ENCODE measurements at places on chromosomes 7 and 10.

GRCh38 chr7:139817249-139817648 lies 11.8 kb upstream of the TBXAS1 start:
- DNase-seq = no peak

GRCh38 chr7:124965553-124965952 lies 35.9 kb upstream of the POT1 start:
- no peak for DNase-seq

GRCh38 chr10:100468978-100469377 lies 6.2 kb downstream of the WNT8B start:
- no peak for DNase-seq

GRCh38 chr7:80334196-80334595 lies 177.7 kb downstream of the GNAT3 start:
- DNase-seq = no peak

DNA sequence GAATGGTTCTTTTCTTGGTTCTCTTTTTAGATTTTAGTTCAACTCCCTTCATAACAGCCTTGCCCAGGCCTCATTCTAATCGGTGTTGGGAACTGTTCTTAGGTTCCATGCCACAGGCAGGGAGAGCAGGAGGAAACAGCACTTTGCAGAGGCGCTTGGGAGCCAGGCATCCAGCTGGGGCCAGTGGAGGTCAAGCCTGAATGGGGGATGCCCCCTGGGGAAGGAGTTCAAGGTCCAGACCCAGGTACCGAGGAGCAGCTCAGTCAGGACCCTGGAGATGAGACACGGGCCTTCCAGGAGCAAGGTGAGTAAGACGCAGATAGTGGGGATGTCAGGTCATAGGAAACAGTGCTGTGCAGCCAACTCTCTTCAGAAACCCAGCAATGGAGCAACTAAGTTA lies 4.5 kb downstream of the ZSCAN25 start:
- no peak for DNase-seq

DNA sequence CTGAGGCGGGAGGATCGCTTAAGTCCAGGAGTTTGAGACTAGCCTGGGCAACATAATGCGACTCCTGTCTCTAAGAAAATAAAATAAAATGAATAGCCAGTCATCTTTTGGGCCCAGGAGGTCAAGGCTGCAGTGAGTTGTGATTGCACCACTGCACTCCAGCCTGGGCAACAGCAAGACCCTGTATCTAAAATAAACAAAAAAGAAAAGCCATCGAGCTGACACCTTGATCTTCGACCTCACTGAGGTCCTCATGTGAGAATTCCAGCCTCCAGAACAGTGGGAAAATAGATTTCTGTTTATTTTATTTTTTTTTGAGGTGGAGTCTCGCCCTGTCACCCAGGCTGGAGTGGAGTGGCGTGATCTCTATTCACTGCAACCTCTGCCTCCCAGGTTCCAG lies 301.5 kb upstream of the GALNT17 start:
- DNase-seq = no peak

DNA sequence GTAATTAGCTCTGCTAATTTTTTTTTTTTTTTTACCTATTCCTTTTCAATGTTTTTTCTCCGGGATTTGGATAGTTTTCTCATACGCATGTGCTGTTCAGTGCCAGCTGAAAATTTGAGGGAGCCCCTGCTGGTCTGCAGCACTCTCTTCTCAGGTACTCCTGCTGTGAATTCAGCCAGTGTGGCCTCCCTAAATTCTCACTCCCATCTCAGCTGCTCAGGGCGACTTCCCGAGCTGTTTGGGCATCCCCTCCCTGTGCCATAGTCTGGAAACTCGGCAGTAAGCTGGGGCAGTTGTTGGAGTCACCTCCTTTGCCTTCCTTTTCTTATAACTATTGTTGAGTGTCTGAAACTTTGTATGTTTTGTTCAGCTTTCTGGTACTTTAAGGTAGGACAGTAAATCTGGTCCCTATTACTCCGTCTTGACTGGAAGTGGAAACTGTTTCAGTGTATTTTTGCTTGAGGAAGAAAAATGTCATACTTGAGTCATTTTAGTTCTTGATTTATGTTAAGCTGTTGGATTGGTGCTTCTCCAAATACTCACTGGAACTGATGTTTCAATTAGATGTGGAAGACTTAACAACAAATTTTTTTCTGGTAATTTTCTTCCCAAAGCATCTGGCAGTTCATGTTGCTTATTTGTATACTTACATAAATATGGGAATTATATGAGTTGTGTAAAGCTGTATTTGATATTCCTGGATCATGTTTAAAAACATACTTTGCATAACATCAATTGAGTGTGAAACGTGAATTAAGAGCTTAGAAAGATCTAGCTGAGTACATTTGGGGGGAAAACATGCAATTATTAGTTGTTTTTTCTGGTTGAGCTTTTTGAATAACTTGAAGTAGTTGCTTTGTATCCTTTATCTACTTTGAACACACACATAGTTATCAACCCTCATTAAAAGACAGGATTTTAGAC lies 33.7 kb downstream of the MINPP1 start:
- DNase-seq = no peak

- no peak for DNase-seq
Measured at GRCh38 chr10:114706458-114707055, 48.5 kb upstream of the ABLIM1 start.

DNA sequence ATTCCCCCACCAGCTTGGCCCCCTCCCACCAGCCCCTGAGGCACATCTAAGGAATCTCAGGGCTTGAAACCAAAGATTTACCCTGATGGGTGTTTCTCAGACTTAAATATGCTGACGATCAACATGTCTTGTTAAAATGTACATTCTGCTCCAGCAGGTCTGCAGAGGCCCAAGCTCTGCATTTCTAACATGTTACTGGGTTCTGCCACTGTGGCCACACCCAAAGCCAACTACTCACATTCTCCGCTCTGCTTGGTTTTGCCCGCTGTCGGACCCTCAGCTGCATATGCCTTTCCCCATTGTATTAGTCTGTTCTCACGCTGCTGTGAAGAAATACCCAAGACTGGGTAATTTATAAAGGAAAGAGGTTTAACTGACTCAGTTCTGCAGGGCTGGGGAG lies 8.9 kb downstream of the PIP4K2A start:
- DNase-seq = no peak

DNA sequence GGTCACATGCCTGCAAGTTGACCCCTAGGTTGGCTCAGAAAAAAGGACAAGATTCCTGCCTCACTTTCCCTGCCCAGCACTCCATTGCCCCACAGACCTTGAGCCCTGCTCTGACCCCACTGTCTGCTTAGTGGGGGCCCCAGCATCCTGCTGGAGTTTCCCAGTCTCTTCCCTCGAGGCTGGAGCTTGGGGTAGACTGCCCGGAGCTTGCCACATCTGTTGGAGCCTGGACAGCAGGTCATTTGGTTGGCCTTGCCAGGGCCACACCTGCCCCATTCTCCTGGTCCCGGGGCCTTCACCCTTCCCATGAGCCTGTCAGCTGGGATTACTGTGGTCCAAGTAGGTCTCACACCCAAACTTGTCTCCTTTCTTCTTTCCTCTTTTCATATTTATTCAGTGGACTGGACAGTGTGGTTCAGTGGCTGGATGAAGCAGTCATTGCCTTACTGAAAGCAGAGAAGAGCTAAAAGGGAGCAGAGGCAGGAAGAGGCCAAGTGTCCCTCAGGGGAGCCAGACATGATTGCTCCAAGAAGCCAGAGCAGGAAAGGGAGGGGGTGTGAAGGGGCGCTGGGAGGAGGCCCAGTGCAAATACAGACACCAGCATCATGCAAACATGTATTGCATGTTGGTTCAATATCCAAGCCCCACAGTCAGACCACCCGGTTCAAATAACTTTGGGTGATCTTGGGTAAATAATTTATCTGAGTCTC lies 56.2 kb upstream of the CACUL1 start:
- no peak for DNase-seq

DNA sequence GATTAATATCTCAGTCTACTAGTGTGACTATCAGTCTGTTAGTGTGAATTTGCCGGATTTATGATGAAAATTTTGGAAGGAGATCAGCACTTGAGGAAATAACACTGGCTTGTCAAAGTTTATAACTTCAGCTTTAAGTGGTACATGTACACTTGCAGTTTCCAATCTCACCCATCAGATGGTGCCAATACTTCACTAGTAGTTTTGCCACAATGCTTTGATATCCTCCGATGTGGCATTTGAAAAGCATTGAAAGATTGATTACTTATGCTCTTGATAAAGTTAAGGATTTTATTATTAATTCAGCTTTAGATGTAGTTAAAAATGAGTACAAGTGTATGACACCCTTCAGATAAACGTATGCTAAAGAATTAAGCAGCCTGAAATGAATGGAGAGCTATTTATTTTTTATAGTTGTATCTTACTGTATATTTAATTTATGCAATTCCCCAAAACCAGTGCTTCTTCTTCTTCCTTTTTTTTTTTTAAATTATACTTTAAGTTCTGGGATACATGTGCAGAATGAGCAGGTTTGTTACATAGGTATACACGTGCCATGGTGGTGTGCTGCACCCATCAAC lies 98.2 kb downstream of the ANLN start:
- DNase-seq = peak; percentile 57

- DNase-seq = no peak
Measured at GRCh38 chr7:151462306-151462779, 22.4 kb upstream of the CRYGN start.

DNA sequence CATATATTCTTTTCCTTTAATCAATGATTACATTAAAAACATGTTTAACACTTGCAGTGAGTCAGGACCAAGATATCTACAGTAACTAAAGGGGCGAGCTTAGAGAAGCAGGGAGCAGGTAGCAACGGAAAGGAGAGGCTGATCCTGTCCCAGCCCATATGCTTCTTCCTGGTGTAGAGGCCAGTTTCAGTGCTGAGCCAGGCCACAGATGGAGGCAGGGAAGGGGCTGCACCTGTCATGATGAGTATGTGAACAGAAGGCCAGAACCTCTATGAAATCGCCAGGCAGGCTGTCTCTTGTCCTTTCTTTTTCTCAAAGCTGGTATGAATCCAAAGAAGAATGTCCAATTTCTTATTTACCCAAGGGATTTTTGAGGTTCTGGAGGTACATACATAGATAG lies 16.3 kb downstream of the REEP3 start:
- DNase-seq = no peak

Data from NCI-H748 treated with DMSO at 0.1 percent for 48 hours (cell line).